Activated CD4-positive, CD25-positive, alpha-beta regulatory T cell (primary cell): ENCODE measurements at places on chromosomes 5 and 9.

DNA sequence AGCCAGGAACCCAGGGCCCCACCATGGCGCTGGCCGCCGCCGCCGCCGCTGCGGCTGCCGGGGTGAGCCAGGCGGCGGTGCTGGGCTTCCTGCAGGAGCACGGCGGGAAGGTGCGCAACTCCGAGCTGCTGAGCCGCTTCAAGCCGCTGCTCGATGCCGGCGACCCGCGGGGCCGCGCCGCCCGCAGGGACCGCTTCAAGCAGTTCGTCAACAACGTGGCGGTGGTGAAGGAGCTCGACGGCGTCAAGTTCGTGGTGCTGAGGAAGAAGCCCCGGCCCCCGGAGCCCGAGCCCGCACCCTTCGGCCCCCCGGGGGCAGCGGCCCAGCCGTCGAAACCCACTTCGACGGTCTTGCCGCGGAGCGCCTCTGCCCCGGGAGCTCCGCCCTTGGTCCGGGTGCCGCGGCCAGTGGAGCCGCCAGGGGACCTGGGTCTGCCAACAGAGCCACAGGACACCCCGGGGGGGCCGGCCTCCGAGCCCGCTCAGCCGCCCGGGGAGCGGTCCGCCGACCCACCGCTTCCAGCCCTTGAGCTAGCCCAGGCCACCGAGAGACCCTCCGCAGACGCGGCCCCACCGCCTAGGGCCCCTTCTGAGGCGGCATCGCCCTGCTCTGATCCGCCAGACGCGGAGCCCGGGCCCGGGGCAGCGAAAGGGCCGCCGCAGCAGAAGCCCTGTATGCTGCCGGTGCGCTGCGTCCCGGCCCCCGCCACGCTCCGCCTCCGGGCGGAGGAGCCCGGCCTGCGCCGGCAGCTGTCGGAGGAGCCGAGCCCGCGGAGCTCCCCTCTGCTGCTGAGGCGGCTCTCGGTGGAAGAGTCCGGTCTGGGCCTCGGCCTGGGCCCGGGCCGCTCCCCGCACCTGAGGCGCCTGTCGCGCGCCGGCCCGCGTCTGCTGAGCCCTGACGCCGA is 749 bp downstream of the SOWAHA start:
- no peak for DNase-seq

DNA sequence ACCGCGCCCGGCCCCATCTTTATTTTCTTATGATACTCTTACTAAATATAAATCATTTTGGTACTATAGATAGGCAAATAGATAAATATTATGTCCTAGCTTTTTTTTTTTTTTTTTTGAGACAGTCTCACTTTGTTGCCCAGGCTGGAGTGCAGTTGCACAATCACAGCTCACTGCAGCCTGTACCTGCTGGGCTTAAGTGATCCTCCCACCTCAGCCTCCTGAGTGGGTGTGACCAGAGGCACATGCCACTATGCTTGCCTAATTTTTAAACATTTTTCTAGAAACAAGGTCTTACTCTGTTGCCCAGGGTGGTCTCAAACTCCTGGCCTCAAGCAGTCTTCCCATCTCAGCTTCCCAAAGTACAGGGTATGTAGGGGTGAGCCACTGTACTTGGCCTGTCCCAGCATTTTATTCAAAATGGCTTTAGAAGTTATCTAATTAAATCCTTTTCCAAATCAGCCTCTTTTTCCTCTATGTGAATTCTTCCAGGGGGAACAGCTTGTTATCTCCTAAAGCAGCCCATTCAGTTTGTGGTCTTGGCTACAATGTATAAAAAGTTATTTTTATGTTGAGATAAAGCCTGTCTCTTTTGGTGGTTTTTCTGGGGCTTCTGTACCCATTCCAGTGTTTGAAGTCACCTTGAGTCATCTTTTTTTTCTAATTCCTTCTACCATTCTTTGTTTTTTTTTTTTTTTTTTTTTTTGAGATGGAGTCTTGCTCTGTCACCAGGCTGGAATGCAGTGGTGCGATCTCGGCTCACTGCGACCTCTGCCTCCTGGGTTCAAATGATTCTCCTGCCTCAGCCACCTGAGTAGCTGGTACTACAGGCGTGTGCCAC is 12.1 kb downstream of the MELK start:
- DNase-seq = no peak

GRCh38 chr9:98075332-98075805 is 18.8 kb downstream of the NANS start:
- no peak for DNase-seq

GRCh38 chr5:151022511-151023018 is 2.2 kb downstream of the GPX3 start:
- no peak for DNase-seq

- DNase-seq = no peak
These were observed 175.1 kb upstream of the PITX1 start for GRCh38 chr5:135208903-135209721.

DNA sequence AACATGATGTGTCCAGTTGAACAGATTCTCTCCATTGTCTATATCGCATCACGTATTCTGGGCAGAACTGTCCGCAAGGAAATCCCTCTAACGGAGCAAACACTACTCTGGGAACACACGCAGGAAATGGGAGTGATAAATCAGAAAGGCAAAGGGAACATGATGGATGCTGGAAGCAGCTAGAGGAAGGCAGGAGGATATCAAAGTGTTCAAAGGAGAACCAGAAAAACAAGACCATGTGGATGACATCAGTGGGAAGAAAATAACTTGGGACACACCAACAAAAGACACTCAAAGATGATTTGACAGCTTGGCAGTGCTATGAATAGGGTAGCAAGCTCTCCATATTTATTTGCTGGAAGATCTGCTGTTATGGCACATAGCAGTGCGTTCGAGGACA is 142.9 kb downstream of the PLK2 start:
- no peak for DNase-seq

DNA sequence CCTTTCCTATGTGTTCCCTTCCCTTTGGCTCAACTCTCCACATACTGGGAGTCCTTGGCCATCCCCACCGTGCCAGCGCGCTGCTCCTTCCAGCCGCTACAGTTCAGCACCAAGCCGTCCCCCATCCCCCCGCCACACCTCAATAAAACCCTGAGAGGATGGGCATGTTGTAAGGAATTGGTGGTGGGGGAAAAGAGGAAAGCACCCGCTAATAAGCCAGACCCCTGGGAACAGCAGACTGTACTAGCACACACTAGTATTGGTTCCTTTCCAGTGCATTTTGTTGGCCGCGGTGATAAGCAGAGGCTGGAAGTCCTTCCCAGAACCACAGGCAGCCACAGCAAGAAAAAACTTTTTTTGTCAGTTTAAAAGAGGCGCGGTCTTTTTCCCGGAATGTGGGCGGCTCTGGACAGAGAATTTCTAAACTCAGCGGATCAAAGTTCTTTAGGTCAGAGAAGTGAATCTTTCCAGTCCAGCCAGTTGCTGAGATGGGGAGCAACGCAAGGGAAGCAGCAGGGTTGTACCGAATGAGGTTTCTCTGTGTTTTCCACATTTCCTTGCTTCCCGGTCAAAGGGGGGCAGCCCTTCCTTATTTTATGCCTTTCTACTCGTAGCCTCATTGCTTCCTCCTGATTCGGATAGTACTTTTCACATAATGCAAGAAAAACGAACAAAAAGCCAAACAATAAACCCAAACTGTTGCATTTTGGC is 2.1 kb downstream of the CHSY3 start:
- no peak for DNase-seq

- no peak for DNase-seq
These were observed 132.6 kb downstream of the PDZD2 start for GRCh38 chr5:31771500-31771899.
